ENCODE measurements at places on chromosomes 4 and X.

GRCh38 chrX:39758791-39759525, 338.8 kb downstream of the BCOR start:
- no peak for DNase-seq

GRCh38 chr4:86977621-86978184, 42.9 kb downstream of the AFF1 start:
- DNase-seq: no peak

DNA sequence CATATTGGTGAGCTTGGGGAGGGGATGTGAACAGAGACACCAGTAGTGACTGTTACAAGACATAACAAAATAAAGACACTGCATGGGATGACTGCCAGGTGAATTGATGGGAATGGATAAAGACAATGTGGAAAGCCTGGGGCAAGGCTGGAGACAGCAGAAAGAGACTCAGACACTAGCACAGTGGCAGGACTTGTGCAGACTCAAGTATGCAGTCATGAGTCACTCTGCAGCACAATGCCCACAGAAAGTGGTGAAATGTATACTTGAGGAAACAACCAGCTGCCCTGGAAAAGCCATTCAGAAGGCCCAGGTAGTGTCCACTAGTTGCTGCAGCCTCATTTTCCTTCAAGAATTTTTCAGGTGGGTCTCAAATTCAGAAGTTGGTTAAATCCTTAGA, 452.3 kb downstream of the MID1IP1 start:
- DNase-seq: no peak

- no peak for DNase-seq
Observed at GRCh38 chr4:158458271-158458895, 63.3 kb upstream of the RXFP1 start.

- no peak for DNase-seq
Observed at GRCh38 chr4:74161666-74162450, 3.9 kb downstream of the MTHFD2L start.

GRCh38 chr4:181323061-181323460, 920.1 kb upstream of the TENM3 start:
- DNase-seq: no peak

GRCh38 chrX:72143609-72143907, 11.8 kb upstream of the RTL5 start:
- no peak for DNase-seq

- DNase-seq: no peak
Observed at GRCh38 chrX:45903781-45904201, 641.4 kb downstream of the ZNF674 start.

GRCh38 chr4:55887594-55887993, 34.1 kb downstream of the EXOC1 start:
- DNase-seq: no peak

DNA sequence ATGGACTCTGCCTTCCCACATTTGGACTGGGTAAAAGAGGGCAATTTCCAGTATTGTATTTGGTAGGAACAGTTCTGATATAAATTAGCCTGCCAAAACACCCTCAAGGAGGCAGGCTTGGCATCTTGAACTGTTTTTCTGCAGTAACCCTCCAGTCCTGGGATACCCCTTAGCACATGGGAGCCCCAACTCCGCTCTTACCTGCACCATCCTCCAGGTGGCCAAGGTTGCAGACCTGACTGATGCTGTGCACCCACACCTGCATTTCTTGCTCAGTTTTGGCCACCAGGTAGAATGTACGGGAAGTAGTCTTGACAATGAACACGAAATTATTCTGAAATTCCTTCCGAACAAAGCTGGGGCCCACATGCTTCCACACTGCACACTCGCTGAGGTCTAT, 35.1 kb downstream of the GAB3 start:
- no peak for DNase-seq

DNA sequence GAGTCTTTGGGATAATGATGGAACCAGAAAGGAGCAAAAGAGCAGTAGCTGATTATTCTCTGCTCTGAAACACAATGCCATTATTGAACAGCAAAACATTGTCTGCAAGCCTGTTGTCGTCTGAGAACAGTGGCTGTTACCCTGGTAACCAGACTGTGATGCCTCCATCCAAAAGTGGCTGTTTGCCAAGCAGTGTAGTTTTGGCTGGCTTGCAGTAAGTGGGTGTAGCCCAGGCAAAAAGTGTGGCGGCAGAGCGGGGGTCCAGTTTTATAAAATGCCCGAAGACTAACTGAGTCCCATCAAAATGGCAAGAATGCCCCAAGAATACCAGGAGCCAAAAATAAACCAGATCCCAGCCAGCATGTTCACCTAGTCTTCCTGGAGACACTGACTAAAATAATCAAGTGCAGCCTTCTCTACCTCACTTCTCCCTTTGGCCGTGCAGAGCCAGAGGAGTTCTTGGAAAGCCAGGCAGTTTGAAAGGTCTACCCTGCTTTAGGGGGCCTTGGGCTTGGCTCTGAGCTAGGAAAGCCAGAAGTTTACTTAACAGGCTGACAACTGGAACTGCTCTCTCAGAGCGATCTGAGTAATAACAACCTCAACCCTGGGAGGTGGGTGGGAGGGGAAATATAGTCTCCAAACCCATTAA, 2.6 kb downstream of the PLP1 start:
- DNase-seq: no peak

DNA sequence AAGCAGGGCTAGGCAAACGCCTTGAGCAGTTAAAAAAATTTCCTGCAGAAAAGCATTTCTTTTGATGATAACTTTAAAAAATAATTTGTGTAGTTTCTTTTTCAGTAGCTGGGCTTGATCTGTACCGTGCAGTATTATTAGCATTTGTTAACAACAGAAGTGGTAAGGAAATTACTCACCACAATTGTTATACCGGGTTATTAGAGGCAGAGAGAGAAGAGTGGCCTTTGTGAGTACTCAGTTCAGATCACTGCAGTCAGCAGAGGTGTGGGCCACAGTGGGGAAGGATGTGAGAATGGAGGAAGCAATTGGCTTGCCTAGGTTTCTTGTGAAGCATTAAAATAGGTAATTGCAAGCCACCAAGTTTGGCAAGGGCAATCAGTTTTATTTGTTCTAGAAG, 14.3 kb upstream of the IL21 start:
- no peak for DNase-seq

- peak; percentile 1 for DNase-seq
Observed at GRCh38 chr4:105895583-105896460, 551 bp downstream of the NPNT start.

- no peak for DNase-seq
Observed at GRCh38 chrX:48590203-48591103, 6.8 kb upstream of the WDR13 start.

DNA sequence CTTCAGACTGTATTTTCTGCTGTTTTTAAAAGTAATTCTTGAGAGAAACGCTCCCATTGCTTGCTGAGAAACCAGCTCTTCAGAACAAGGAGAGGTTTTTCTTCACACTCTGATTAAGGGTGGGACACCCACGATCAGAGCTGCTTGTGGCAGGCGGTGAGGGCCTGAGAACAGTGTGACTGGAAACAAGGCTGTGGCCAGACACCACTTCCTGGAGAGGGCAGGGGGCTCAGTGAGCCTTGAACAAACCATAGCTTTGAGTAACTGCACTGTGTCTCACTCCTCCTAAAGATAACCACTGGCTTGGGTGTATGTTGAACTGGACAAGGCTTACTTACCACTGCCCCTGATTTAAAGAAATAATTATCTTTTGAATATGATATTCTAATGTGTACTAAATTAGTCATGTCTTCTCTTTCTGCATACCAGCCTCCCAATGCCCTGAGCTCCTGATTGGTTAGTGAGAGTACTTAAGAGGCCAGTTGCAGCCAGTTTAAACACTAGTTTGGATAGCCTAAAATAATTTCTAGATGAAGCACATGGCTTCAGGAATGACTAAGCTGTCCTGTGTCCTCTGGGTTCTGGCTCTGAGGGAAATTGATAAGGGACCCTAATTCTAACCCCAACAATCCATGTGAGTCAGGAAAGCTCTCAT, 3.7 kb upstream of the GPR82 start:
- no peak for DNase-seq

GRCh38 chr4:3781997-3782930, 16.1 kb downstream of the ADRA2C start:
- DNase-seq: no peak

GRCh38 chr4:174505892-174506291, 16.4 kb downstream of the HPGD start:
- no peak for DNase-seq

DNA sequence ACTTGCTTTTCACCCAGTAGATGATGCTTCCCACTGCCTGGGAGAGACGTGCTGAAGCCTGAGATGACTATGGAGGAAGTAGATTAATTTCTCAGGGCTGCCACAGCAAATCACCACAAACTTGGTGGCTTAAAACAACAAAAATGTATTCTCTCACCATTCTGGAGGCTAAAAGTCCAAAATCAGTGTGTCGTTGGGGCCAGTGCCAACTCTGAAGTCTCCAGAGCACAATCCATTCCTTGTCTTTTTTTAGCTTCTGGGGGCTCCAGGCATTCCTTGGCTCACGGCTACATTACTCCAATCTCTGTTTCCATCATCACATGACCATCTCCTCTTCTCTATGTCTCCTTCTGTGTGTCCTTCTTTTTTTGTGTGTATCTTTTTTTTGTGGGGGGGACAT, 105.8 kb upstream of the C1QTNF7 start:
- DNase-seq: no peak

DNA sequence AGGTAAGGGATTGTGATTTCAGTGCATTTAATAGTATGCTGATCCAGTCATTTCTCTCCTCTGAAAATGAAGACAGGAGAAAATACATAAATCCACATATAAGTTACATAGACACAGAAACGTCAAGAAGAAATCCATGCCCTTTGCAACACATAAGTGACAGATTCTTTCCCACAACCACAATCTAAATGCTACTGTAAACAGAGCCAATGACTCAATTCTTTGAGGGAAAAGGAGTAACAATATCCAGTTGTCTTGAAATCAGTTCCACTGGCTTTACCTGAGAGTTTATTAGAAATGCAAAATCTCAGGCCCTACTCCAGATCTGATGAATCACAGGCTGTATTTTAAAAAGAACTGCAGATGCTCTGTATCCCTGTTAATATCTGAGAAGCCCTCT, 66.4 kb downstream of the ARAP2 start:
- DNase-seq: no peak

DNA sequence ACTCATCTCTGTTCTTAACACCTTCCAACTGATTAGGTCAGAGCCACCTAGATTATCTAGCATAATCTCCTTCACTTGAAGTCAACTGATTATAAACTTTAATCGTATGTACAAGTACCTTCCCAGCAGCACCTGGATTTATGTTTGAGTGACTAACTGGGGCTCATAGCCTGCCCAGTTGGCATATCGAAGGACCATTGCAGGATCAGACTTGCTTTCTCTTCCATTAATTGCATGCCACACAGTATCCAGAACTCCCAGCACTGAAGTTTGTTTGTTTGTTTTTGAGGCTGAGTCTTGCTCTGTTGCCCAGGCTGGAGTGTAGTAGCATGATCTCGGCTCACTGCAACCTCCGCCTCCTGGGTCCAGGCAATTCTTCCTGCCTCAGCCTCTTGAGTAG, 27.9 kb downstream of the GRK4 start:
- DNase-seq: no peak

DNA sequence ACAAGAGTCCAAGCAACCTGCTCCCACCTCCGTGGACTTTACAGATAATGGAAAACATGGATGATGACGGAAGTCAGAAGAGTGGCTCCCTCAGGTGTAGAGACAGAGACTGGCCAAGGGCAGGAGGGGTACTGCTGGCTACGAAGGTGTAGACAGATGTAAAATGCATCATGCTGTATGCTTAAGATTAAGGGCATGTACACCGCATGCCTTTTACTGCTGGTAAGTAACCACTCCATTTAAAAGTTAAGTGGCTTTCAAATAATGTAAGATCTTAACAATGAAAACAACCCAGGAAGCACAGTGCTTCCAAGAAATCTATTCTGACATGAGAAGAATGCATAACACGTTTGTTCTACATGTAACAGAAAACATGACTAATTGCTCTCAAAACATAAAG, 76.9 kb upstream of the FAM9B start:
- no peak for DNase-seq

DNA sequence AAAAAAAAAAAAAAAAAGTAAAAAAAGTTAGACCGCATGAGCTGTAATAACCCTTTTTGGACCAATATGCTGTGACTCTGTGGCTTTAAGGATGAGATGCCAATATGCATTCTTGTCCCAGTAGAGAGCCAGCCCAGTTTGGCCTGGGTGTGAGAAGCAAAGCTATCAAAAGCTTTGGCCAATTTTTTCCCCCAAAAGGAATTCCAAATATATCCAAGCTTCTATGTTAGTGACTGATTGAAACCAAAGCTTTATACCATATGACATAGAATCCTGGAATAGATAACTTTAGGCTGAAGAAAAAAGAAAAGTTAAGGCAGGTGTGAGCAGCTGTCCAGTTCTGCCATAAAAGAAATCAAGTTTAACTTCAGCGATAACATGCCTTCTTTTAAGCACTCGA, 30.5 kb upstream of the RBPJ start:
- DNase-seq: no peak

- no peak for DNase-seq
Observed at GRCh38 chrX:16705370-16705769, 7.1 kb downstream of the CTPS2 start.

GRCh38 chrX:31217084-31217483, 145.2 kb upstream of the FTHL17 start:
- no peak for DNase-seq

GRCh38 chrX:644304-645281, 14.0 kb downstream of the SHOX start:
- DNase-seq: no peak

DNA sequence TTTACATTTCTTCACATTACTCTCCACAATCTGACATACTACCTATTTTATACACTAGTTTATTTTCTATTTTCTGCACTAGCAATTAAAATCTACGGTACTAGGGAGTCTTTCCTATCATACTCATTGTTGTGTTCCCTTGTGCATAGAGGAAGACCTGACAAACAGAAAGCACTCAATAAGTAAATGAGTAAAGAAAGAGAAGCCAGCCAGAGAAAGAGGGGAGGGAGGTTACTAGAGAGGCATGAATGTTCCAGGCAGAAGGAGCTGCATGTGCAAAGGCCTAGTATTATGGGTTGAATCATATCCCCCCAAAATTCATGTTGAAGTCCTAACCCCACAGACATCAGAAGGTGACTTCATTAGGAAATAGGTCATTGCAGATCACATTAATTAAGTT, 114.0 kb downstream of the ZAR1 start:
- no peak for DNase-seq

DNA sequence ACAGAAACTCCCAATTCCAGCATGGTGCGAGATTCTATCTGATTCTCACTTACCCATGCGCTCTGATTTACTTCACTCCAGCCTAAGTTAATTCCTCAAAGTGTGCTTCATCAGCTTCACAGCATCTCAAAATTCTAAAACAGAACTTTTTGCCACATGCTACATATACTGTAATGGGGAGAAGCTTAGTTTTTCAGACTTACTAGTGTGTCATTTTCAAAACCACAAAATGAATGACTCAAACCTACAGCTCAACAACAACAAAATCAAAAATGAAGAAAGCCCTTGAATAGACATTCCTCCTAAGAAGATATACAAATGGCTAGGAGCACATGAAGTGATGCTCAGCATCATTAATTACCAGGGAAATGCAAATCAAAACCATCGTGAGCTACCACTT, 14.9 kb downstream of the IRF2 start:
- no peak for DNase-seq

- no peak for DNase-seq
Observed at GRCh38 chrX:9573282-9574106, 108.6 kb downstream of the TBL1X start.

GRCh38 chr4:73704314-73705055, 35.9 kb upstream of the CXCL8 start:
- DNase-seq: peak; percentile 100

- peak; percentile 47 for DNase-seq
Observed at GRCh38 chr4:156378033-156378665, 424.5 kb upstream of the CTSO start.
